ENCODE measurements at places on chromosomes 7 and 10.
A peak's percentile ranks its signal among the peaks of the same experiment; 100 is the strongest.

DNA sequence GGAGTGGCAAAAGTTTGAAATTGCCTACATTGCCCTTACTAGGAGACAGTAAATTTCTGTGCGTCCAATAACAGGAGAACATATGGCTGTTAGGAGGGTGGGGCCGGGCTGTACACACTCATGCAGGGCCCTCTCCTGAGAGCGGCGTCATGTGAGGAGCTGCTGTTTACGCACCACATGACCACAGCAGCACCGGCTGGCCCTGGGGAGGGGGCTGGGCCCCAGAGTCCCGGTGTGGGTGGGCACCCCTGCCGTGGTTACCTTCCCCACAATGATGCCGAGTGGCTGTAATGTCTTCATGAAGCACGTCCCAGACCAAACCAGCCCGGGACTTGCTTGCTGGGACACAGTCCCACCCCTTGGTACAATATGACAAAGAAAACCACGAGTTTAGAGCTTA is 308.7 kb downstream of the DNAJB6 start:
- no peak for DNase-seq

- DNase-seq, result no peak
These were observed 289.7 kb downstream of the PLXDC2 start for GRCh38 chr10:20105931-20106330.

DNA sequence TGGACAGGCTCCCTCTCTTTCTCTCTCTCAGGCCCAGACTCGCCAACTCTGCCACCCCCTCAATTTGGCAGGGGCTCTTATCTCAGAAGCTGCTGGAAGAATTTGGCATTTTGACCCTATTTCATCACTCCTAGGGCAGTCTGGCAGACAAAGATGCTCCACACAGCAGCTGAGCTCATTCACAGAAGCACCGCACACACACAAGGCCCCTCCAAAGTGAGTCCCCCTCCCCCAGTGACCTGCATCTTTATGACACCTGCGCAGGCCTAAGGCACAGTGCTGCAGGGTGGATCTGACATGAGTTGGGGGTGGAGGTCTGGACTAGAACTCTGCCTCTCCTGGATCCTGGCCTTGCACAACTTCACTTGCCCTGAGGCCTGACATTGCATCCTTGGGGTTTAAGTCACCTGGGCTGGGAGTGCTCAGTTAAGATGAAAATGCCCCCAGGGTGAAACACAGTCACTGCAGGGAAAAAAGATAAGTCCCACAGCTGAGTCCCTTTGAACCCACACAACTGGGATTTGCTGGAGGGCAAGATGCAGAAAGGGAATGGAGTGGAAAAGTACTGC is 41.1 kb upstream of the DUSP5 start:
- no peak for DNase-seq

DNA sequence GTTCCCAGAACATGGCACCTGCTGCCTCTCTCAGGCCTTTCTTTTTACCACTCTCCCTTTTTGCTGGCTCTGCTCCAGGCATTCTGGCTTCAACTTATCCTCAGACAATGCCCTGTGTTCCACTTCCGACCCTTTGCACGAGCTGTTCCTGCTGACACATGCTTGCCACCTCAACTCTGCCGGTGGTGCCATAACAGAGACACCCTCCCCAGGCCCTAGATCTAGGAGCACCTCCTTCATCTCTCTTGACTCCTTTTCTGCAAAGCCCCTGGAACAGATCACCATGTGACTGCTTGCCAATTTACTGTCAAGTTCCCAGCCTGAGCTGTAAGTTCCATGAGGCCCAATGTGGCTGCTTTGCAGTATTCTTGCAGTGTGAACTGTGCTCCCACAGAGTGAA is 256.0 kb upstream of the MKI67 start:
- no peak for DNase-seq

GRCh38 chr10:87816898-87817608 is 973 bp downstream of the ATAD1 start:
- DNase-seq, result no peak

DNA sequence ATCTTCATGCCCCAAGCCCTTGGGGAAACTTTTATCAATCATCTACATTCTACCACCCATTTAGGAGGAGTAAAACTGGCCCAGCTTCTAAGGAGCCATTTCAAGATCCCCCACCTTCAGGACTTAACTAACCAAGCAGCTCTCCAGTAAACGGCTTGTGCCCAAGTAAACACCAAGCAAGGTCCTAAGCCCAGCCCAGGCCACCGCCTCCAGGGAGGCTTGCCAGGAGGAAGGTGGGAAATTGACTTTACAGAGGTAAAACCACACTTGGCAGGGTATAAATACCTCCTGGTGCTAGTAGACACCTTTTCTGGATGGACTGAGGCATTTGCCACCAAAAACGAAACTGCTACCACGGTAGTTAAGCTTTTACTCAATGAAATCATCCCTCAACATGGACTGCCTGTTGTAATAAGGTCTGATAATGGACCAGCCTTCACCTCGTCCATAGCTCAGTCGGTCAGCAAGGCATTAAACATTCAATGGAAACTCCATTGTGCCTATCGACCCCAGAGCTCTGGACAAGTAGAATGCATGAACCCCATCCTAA is 5.6 kb downstream of the AKR1B15 start:
- no peak for DNase-seq

GRCh38 chr10:27197980-27198620 is 42.5 kb downstream of the ACBD5 start:
- DNase-seq, result no peak

DNA sequence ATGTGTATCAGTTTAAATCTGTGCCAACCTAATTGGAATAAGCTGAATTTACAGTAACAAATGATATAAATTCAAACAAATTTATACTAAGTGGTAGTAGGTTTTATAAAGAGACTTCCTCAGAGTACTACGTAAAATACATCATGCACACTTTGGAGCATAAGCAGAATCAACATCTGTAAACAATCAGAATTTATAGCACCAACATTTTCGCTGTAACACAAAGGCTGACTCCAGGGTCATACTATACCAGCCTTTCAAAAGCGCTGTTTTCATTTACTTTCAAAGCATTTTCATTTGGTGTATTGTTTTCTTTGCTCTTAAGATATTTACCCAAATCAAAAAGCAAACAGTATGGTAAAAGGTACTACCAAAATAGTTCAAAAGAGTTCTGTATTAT is 29.3 kb upstream of the TMEM168 start:
- DNase-seq, result no peak

- no peak for DNase-seq
These were observed 51.2 kb upstream of the RELN start for GRCh38 chr7:104040666-104041065.

DNA sequence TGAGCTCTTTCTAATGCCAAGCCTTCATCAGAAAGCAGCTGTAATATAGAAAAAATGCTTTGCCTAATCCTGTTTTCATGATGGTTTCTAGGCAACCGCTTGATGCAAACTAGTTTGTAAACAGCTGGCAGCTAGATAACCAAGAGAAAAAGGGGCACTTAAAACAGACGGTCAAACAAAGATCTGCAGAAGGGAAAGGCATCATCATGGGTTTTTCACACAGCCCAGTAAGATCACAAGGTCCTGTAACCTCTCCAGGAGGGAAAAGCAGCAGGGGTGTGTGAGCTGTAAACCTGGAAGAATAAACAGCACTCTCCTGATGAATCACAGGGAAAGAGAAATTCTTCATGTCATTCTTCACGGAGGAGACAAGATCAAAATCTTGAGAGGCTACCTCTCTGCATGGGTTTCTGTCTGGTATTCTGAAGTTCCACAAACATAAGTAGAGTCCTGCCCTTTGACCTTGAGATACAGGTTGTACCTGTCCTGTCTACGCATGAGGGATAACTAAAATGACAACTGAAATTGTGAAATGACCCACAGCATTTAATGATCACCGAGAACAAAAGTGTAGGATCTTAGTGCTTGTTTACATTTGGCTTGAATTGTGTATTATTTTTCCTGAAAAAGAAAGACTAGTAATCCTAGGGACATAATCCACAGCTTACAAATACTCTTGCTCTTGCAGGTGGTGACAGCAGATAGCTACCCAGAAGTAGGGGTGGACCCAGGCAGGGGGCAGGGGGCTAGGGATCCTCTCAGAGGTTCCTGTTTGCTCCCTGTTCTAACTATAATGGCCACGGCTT is 48.0 kb downstream of the CREB3L2 start:
- peak; percentile 31 for DNase-seq

DNA sequence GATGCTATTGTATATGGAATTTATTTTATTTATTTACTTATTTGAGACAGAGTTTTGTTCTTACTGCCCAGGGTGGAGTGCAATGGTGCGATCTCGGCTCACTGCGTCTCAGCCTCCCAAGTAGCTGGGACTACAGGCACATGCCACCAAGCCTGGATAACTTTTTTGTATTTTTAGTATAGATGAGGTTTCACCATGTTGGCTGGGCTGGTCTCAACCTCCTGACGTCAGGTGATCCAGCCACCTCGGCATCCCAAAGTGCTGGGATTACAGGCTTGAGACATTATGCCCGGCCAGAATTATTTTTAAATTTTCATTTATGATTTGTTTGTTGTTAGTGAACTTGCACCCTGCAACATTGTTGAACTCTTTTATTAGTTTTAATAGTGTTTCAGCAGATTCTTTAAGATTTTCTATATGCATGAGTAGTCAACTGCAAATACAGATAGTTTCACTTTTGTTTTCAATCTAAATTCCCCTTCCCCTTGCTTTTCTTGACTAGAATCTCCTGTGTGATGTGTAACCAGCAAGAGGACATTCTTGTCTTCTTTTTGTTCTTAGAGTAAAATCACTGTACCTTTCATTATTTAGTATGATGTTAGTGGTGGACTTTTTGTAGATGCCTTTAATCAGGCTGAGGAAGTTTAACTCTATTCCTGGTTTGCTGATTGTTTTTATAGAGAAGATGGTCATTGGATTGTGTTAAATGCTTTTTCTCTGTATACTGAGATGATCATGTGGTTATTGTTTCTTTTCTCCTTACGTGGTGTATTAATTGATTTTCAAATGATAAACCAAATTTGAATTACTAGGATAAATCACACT is 27.8 kb downstream of the ZNF33A start:
- no peak for DNase-seq

- DNase-seq, result peak; percentile 65
These were observed 109.4 kb downstream of the ABLIM1 start for GRCh38 chr10:114548662-114549061.

DNA sequence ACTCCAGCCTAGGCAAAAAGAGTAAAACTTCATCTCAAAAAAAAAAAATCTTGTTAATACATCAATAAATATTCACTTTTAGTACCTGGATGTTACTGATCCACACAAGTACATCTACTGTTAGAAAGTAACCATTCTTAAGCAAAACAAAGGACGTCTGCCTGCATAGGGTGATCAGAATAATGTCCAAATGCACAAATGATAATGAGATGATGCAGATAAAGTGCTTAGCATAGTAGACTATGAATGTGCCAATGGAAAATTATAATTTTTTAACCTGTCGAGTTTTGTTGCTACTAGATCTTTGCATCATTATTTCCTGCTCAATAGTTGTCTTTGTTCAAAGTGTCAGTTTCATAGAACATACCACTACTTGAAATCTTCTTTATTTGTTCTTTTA is 109.6 kb upstream of the IMMP2L start:
- no peak for DNase-seq

- no peak for DNase-seq
These were observed 150.8 kb downstream of the RNF216 start for GRCh38 chr7:5630670-5631069.

GRCh38 chr7:117863618-117864017 is 9.6 kb downstream of the CTTNBP2 start:
- DNase-seq, result no peak

DNA sequence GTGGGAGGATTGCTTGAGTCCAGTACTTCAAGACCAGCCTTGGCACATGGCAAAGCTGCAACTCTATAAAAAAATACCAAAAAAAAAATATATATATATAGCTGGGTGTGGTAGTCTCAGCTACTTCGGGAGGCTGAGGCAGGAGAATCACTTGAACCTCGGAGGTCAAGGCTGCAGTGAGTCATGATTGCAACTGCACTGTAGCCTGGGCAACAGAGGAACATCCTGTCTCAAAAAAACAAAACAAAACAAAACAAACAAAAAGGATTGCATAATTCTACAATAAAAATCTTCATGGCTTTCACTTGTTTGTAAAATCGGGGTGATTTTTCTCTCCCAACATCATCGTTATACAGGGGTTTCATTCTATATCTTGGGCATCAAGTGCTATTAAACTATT is 35.1 kb downstream of the GUSB start:
- DNase-seq, result no peak

DNA sequence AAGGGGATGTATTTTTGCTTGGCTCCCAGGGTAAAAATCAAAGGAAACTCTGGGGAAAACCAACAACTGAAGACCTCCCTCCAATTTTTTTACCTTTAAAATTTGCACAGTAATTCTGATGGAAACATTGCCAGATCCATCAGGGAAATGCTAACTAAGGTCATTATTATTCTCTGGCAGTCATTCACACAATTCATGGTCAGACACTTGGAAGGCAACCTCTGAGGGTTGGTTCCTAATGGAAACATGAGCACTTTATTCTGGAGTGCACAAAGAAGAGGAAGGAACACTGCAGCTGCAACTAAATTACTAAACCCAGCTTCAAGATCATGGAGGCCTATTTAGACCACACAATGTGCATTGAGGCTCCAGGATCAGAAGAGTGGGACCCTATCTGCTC is 34.2 kb downstream of the SRI start:
- no peak for DNase-seq

- no peak for DNase-seq
These were observed 143.0 kb downstream of the RAPGEF5 start for GRCh38 chr7:22214000-22214399.

GRCh38 chr7:151393031-151393977 is 16.5 kb downstream of the WDR86 start:
- no peak for DNase-seq

DNA sequence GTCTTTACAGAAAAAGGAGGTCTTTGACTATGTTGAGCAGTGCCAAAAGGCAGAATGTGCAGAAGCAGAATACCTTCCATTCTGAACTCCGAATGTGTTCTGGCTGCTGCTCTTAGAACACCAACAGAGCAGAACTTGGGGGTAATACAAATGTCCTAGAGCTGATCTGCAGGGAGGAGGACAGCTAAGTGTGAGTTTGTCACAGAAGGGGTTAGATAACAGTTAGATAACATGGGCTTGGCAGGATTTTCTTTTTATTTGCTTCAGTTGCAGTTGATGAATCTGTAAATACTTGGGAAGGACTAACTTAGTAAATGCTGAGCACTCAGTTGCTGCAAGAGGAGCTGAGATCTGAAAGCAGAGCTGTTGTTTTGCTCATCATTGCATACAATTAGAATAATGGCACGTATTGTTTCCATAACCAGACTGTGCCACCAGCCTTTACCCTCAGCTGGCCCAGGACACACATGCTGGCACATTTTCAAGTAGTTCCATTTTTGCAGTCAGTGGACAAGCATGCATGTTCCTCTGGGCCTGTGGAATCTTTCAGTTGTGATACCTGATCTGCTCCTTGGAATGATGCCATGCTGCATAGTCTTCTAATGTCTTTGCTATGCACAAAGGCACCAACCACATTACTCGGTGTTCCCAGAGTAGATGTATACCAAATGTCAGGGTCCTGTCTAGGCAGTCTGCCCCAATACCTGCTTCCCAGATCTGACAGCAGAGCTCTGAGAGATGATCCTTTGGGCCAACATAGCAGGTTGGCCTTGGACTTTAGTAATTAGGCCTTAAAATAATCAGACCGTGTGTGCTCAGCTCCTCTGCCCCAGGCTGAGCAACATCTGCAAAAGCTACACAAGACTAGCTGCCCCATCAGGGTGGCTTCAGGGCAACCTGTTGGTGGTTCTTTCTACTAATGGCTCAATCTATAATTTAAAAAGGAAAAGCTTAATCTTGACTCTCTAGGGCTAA is 55.7 kb downstream of the GSDME start:
- no peak for DNase-seq
